Muscle of leg (tissue), 16 donors: ENCODE measurements at places on chromosomes 5 and 9. TPM values are rescaled to one million over a fixed set of nuclear protein-coding genes. Genes with fewer than 3 reads are reported as not detected.

Gene SLC25A48
- total RNA-seq = 0.18 TPM

DNA sequence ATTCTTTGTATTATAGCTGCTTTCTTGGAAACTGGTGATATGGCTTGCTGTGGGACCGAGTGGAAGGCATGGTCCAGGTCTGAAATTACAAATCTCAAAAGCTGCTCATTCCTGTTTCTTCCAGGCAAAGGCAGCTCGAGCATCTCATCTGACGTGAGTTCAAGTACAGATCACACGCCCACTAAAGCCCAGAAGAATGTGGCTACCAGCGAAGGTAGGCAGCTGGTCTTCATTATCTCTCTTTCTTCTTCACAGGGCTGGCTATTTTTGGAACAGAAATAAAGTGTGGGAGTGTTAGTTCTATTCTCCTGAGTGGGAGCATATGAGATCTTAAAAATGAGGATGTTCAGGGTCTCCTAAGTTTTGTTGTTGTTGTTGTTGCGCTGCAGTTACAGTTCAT, 115.9 kb downstream of the FBXL7 start:
- no peaks in the 10 kb centered on the region for H3K36me3 ChIP-seq
- no peak for DNase-seq
- H3K27ac ChIP-seq = no peak overlapping the region
- H3K27me3 ChIP-seq = no peaks in the 10 kb centered on the region

DNA sequence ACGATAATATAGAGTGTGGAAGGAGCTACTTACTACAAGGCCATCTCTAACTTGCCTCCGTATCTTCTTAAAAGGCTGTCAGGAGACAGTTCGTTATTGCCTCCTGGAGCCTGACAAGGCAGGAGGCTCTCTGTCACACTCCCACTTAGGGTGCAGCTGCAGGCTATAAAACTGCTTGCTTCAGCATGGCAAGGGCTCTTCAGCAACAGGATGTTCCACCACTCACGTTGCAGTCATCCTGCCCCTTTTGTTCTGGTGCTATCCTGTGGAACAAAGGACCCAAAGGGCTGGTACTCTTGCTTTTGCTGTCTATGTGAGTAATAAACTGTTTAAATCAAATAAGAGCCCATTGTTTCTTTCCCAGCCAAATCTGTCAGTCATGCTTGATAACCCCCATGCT, 508.9 kb downstream of the NTRK2 start:
- no peak for DNase-seq
- H3K4me3 ChIP-seq = no peak overlapping the region
- no peaks in the 10 kb centered on the region for H3K36me3 ChIP-seq
- no peaks in the 10 kb centered on the region for H3K4me1 ChIP-seq

GRCh38 chr9:101702257-101702656, 36.2 kb downstream of the GRIN3A start:
- H3K36me3 ChIP-seq = no peaks in the 10 kb centered on the region
- peaks cover 5% of the 10 kb centered on the region for H3K4me1 ChIP-seq
- peaks cover 6% of the 10 kb centered on the region for H3K27me3 ChIP-seq
- DNase-seq = no peak
- H3K27ac ChIP-seq = no peak overlapping the region

DNA sequence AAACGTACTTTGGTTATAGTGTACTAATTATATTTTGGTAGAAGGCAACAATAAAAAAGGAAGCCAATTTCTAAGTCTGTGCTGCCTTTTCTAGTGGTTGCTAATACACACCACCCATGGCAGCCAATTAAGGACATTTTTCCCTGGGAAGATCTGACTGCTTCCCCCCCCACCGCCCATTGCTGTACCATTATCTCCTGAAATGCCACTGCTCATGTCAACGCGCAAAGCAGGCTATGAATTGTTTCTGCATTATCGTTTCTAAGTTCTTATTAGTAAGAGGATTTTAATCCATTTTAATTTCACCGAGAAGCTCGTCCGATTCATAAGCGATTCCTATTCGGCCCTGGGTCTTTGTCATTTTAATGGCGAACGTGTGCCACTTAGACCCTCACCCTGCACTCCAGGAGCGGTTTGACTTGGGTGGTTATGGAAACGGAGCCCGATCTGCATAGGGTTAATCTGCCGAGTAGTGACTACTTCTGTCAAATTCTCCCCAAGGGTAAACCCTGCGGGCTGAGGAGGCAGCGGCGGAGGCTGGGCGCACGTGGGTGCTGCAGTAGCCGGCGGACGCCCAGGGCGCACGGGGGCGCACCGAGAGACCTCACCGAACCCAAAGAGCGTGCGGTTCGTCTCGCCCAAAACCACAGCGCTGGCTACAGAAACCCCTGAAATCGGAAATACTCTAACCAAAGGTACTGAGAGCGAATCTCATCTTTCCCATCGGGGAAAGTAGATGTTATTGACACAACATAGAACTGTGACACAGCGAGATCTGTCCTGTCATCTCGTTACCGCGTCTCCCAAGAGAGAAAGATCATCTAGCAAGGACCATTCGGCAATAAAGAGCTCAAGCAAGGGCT, 55.8 kb upstream of the SHC3 start:
- H3K4me3 ChIP-seq = no peak overlapping the region
- H3K4me1 ChIP-seq = peaks cover 5% of the 10 kb centered on the region
- H3K27ac ChIP-seq = no peak overlapping the region
- H3K36me3 ChIP-seq = no peaks in the 10 kb centered on the region
- DNase-seq = no peak
- H3K27me3 ChIP-seq = peaks cover 18% of the 10 kb centered on the region

DNA sequence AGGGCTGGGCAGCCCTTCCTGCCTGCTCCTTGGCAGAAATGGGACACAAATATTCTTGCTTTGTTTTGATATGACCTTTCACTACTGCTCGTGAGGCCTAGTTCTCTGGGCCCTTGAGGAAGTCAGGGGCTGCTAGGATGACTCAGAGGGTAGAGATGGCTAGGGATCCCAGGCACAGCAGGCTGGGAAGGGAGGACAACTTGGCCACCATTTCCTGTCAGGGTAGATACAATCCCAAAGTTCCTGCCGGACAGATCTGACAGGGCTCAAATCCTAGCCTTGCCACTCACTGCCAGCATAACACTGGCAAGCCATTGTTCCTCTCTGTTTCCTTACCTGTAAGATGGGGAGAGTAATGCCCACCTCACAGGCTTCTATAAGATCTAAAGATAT, 31.7 kb upstream of the MEIKIN start:
- H3K4me3 ChIP-seq = no peak overlapping the region
- H3K27me3 ChIP-seq = peaks cover 2% of the 10 kb centered on the region
- DNase-seq = no peak
- H3K27ac ChIP-seq = no peak overlapping the region
- H3K36me3 ChIP-seq = no peaks in the 10 kb centered on the region
- H3K4me1 ChIP-seq = no peaks in the 10 kb centered on the region

DNA sequence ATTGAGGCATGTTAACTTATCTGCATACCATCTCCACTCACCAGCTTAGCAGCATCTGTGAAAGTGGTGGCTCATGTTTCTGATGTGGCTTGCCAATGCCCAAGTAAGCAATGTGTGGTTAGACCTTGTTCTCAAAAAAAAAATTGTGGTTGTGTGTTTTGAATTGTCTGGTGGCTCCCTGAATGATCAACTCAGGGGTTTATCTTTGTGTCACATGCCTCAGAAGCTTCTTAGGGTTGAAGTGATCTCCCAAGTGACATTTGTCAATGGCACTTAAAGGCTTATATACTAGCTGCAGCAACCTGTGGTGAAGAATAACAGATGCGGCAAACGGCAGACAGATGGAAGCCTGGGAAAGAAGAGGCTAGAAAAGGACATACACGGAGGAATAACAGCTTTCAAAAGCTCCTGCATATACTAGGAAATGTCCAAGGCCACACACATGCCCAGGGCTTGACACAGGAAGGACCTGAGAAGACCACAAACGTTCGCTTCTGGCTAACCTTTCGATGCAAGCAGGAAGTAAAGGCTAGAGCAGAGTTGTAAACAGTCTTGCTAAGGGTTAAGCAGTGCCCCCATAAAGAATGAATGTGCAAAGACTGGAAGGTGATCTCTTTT, 42.2 kb upstream of the FSD1L start:
- no peaks in the 10 kb centered on the region for H3K27me3 ChIP-seq
- DNase-seq = no peak
- H3K36me3 ChIP-seq = no peaks in the 10 kb centered on the region
- H3K4me3 ChIP-seq = no peak overlapping the region

GRCh38 chr5:135213027-135213386, 179.0 kb upstream of the PITX1 start:
- H3K27ac ChIP-seq = no peak overlapping the region
- H3K4me3 ChIP-seq = no peak overlapping the region
- H3K36me3 ChIP-seq = no peaks in the 10 kb centered on the region
- H3K27me3 ChIP-seq = peaks cover 7% of the 10 kb centered on the region
- H3K4me1 ChIP-seq = peaks cover 40% of the 10 kb centered on the region

Gene TMEM252
- 0.09 TPM for total RNA-seq

DNA sequence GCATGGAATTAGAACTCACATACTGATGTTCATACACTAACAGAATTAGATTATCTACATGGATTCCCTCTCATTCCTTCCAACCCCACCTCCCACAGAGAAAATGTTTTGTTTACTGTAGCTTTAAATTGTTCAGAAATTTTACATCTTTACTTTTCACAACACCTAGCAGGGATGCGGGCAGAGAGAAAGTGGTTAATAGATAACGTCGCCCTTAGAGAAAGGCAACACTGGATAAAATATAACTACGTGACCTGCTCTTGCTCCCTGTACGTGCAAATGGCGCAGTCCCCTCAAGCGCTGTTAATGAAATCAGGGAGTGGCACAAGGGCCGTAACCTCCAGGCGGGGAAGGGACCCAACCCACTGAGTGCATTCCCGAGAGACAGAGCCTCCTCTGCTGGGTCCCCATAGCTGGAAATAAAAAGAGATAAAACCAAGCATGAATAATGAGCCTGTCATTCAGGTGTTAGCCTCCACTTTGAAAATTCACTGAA, 125.3 kb upstream of the DAPK1 start:
- no peak overlapping the region for H3K27ac ChIP-seq
- no peak for DNase-seq
- H3K27me3 ChIP-seq = peaks cover 3% of the 10 kb centered on the region

DNA sequence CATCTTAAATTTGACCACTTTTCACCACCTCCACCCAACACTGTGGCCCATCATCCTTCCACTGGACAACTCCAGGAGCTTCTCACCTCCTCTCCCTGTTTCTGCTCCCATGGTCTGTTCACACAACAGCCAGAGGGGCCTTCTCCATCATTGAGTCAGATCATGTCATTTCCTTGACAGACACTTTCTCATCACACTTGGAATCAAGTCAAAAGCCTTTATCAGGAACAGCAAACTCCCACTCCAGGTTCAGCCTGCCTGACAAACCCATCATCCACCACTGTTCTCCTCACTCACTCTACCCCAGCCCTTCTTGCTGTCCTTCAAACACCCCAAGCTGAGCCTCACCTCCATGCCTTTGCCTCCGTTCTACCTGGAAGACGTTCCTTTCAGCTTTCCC, 78.4 kb upstream of the ADRA1B start:
- no peaks in the 10 kb centered on the region for H3K4me1 ChIP-seq
- H3K27ac ChIP-seq = no peak overlapping the region
- no peaks in the 10 kb centered on the region for H3K27me3 ChIP-seq

- H3K27me3 ChIP-seq = no peaks in the 10 kb centered on the region
- H3K4me3 ChIP-seq = no peak overlapping the region
- DNase-seq = no peak
Measured at GRCh38 chr9:75797085-75797580, 93.3 kb upstream of the PCSK5 start.

Gene C5orf58
- total RNA-seq = not detected

- H3K36me3 ChIP-seq = no peaks in the 10 kb centered on the region
- H3K27ac ChIP-seq = no peak overlapping the region
- no peak for DNase-seq
- no peaks in the 10 kb centered on the region for H3K4me1 ChIP-seq
Measured at GRCh38 chr5:2381861-2382260, 369.6 kb downstream of the IRX2 start.

DNA sequence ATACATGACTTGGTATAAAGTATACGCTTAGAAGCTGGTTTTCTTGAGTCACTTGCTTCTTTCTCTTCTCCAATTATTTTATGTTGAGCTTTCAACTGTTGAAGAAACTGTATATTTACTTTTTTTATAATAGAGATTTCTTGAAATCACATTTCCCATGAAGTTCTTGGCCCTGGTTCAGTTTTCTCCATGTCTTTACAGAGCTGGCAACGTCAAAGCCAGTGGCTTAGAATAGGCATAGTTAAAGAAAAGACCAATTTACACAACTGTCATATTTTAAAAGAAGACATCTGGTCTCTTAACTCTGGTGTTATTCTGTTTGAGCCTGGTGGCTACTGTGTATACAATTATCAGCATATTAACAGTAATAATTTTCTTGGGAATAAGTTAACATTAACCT, 1249.3 kb downstream of the CDH12 start:
- H3K4me3 ChIP-seq = no peak overlapping the region
- peak; percentile 9 for DNase-seq
- no peaks in the 10 kb centered on the region for H3K4me1 ChIP-seq
- no peaks in the 10 kb centered on the region for H3K27me3 ChIP-seq
- no peak overlapping the region for H3K27ac ChIP-seq

DNA sequence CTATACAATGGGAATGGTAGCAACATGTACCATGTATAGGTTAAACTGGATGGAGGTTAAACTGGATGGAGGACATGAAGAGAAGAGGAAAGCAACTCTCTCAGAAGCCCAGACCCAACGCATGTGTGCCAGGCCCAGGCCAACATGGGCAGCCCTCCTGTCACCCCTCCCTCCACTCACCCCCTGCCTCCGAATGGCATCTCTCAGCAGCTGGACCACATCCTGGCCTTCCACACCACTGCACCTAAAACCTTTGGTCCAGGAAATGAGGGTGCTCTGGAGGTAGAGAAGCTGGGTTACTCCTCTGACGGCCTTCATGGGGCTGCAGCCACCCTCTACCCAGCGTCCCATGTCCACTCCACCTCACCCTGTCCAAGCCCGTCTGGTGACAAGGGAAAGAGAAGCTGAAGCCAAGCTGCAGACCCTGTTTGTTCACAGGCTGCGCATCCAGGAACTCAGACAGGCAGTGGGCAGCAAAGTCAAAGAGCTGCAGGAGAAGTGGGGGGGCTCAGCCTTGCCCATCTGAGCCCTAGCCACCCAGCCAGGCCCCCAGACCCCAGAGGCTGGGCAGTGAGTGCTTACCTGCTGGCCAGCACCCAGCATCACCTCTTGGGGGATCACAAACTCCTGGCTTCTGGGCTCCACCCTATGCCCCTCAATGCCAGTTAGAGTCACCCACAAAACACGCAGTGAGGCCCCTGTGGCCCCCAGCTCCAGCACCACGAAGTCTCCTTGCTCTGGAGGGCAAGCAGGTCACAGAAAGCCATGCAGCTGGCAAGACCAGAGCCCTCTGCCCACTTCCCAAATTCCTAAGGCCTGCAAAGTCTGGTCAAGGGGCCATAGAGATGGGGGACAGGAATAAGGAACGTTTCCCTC, 8.5 kb downstream of the HK3 start:
- peaks cover 6% of the 10 kb centered on the region for H3K27me3 ChIP-seq
- DNase-seq = no peak
- no peaks in the 10 kb centered on the region for H3K36me3 ChIP-seq
- H3K27ac ChIP-seq = no peak overlapping the region

Gene CDH6
- 8.0 TPM for total RNA-seq

- H3K4me3 ChIP-seq = no peak overlapping the region
- no peak for DNase-seq
- H3K27me3 ChIP-seq = no peaks in the 10 kb centered on the region
- no peaks in the 10 kb centered on the region for H3K36me3 ChIP-seq
- no peaks in the 10 kb centered on the region for H3K4me1 ChIP-seq
Measured at GRCh38 chr9:19255112-19255511, 24.6 kb downstream of the DENND4C start.
